ENCODE measurements at places on chromosomes 1 and 21.

DNA sequence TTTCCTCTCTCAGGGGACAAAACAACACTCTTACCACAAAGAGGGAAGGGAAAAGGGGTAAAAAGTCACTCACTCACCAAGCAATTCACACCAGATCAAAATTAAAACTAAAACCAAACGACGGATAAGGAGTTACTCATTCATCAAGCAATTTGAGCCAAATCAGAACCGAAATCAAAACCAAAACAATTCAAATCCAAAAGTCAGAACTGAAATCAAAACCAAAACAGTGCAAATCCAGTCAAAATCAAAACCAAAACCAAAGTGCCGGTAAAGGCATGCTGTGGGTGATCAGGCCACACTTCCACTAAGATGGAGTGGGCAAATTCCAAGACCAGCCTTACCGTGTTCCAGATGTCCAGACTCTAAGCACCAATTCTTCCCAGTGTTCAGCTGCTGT, 717.9 kb downstream of the AMY1C start:
- no peak for DNase-seq

DNA sequence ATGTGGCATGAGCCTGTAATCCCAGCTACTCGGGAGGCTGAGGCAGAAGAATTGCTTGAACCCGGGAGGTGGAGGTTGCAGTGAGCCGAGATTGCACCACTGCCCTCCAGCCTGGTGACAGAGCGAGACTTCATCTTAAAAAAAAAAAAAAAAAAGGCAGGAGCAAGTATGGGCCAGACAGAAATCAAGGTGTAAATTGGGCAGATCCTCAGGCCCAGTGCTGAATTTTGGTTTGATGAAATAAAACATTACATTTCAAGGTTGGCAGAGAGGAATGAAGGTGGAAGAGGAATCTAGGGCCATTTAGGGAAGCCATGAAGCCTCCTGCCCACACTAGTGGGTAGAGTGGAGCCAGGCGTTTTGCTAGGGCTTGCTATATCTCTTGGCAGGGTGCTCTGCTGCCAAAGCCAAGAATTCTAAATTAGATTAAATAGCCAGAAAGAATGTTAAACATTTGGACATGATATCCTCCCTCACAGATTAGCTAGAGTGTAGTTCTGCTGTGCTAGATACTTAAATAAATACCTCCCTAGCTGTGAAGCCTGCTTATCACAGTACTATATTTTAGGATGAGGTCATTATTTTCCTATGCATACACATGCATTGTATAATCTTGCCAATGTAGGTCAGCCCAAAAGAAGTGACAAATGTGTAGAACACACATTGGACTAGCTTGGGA, 16.6 kb upstream of the LGALS8 start:
- DNase-seq, result no peak

- DNase-seq, result no peak
Observed at GRCh38 chr1:203424861-203425662, 50.5 kb upstream of the PRELP start.

DNA sequence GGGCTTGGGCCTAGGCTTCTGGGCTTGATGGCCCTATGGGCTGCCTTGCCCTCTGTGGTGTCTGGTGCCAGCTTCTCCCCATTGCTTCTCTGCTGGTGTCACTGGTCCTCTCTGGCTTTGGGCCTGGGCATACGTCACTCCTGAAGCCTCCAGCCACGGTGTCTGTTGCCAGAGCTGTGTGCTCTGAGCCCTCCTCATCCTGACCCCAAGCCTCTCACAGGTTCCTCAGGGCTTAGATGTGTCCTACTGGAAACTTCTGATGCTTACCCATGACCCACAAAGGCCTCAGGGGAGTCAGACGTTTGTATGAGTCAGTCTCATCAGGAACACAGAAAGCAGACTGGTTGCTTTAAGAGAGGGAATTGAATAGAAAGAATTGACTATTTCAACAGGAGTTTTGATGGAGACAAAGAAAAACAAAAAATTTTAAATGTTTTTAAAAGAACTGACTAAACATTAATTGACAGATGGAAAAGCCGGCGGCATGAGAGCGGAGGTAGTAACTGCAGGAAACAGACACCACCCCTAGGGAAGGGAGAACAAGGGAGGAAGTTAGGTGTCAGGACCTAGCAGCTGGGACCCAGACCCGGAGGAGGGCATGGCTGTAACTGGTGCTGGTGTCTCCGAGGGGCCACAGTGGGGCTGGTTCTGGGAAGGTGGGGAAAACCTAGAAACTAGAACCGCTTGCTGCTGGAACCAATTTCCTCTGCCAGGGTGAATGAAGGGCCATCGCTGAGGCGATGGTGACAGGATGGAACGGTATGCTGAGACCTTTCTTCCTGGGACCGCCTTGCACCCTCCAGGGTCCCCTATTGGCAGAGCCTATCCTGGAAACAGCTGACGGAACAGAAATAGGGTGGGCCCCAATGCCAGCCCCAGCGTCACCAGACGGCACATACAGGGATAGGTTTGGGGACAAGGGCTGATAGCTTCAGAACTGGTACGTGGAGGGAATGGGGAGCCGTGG, 40.0 kb upstream of the CITED4 start:
- DNase-seq, result no peak

DNA sequence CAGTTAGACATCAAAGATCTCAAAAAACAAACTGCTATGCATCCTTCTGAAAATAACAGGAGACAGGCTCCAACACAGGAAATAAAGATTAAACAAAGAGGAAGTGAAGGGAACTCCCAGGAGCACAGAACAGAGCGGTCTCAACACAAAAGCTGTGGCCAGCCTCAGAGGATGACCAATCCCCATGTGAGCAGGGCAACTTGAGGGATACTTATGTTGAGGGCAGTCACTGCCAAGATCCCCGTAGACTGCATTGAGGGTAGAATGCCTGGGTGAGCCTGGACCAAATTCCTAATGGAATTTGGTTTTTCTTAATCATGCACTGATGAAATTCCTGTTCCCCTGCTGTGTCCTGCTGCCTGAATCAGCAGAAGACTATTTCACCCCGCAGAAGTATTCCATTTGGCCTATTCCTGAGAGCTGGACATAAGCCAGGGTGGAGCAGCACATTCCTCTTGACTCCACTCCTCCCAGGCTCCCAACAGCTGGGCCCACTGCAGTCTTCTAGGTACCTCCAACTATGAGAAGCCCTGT, 49.0 kb downstream of the JAK1 start:
- DNase-seq, result no peak

GRCh38 chr21:39319814-39320332, 6.4 kb upstream of the BRWD1 start:
- no peak for DNase-seq

All from activated T-cell treated with anti-CD3 and anti-CD28 coated beads for 1 hour (primary cell).